ENCODE measurements at places on chromosomes 4 and X.

- no peak for DNase-seq
Observed at GRCh38 chrX:154096140-154097002, 1.1 kb downstream of the MECP2 start.

- peak; percentile 9 for DNase-seq
Observed at GRCh38 chr4:56505269-56506130, at the start of gene ARL9. Gene ARL9 (plus strand): TSS chr4:56505791. CDS start chr4:56505863, 72 bp downstream.

DNA sequence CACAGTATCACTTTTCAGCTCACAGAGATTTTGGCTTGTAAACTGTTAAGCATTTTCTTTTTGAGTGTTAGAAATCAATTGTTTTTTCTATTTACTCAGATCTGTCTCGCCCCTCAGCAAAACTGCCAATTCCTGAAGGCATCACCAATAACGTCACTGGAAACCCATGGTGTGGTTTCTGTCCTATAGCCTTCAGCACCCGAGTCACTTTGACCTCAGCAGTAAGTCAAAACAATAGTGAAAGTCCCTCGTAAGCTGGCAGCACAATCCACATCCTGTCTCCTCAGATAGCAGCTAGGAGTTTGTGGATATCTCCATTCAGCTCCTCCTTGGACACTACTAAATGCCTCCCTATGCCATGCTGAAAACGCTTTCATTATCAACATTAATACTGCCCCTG, 1787.4 kb upstream of the ADGRL3 start:
- DNase-seq: no peak

GRCh38 chrX:69070949-69071650, 94.2 kb downstream of the PJA1 start:
- DNase-seq: peak; percentile 2

- DNase-seq: no peak
Observed at GRCh38 chr4:628311-628741, 3.0 kb downstream of the PDE6B start.

All from thoracic aorta (tissue), 2 donors.